ENCODE measurements at places on chromosomes 5 and 9. TPM values are rescaled to one million over a fixed set of nuclear protein-coding genes. Genes with fewer than 3 reads are reported as not detected.

GRCh38 chr9:120846251-120846889 is 3.6 kb upstream of the PSMD5 start:
- DNase-seq, result no peak

DNA sequence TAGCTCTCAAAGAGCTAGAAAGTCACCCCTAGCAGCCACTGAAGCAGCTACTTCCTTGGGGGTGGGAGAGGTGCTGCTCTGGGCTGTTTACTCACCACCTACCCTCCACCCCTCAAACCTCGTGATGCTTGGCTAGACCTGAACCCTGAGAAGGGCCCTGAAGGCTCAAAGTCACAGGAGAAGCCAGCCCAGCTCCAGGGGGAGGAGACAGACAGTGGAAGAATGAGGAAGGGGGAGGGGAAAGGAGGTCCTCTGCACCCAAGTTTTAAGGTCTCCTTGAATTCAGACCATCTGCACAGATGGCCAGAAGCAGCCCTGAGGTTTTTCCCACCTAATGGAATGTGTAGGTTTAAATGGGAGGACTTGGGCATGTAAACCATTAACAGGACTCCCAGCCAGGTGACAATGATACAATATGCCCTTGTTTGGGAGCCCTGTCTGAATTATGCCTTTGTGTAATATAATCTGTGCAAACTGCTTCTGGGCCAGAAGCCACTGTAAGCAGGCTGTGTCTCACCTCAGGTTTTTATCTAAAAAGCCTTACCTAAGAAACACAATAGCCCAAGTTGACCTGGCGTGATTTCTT is 180.5 kb downstream of the PIK3R1 start:
- DNase-seq, result no peak

DNA sequence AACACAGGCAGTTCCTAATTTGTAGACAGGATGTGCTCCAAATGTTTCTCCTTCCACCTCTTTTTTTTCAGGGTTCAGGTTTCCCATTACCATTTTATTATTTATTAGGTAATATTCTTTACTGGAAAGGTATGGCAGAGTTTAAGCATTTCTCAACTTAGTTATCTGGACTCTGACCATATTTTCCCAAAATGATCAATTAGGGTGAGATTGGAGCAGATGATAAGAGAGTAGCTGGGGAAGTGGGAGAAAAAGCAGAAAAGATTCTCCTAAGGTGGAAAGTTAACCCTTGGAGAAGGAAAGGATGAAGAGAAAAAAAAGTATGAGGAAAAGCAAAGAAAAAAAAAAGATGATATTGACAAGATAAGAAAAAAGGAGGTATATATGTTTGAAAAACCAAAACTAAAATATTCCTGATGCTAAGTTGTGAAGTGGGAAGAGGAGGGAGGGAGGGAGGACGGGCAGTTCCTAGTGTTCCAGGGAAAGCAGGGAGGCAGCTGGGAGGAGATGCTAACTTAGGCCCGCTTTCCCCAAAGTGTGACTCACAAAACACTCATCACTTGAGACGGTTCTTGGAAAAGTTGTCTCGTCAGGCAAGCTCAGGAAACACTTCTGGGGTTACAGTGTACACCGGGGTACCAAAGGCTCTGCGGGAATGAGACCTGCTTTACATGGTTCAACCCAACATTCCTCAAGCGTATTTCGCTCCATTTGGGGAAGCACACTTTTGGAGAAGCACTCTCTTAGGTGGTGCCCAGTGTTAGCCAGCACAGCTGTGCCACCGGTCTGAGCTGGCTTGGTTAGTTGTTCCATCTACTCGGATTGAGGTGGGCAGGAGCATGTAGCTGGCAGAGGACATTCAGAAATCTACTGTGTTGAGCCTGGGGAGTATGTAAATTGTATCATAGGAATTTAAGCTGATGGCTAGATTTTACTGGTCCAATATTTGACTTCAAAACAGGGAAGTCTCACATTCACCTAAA is 35.1 kb downstream of the B4GALT1 start:
- DNase-seq, result no peak

DNA sequence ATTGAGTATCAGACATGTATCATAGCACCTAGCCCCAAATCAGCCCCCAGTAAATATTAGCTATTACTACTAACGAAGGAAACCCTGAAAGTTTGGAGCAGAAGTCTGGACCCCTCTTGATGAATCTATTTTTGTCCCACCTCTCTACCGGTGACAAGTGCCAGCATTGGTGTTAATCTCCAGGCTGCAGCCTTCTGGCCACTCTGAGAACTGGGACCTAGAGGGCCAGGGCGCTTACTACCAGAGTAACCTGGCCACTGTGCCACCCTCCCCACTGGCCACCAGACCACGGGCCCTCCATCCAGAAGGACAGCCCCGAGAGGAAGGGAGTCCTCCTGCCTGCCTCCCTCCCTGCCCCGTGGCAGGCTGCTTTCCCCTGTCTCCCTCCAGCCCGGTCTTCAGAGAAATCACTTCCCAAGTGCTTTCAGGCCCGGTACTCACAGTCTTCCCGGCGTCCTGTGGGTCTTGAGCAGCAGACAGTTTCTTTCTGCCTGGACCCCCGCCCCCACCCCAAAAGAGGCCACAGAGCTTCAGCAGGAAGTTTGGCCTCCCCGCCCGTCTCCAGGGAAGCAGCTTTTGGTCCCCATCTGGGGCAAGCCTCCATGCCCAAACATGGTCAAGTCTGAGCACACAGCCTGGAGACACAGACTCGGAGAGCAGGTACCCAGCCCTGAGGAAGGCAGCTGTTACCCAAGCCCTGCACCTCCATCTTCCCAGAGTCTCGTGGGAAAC is at the start of gene KCNMB1:
Gene KCNMB1 (minus strand): TSS at position 550 of the 732 bp plus-strand sequence. CDS start 3,920 bp downstream, outside the sequence.
- no peak for DNase-seq

GRCh38 chr5:1761453-1761755 is 38.2 kb downstream of the MRPL36 start:
- no peak for DNase-seq

DNA sequence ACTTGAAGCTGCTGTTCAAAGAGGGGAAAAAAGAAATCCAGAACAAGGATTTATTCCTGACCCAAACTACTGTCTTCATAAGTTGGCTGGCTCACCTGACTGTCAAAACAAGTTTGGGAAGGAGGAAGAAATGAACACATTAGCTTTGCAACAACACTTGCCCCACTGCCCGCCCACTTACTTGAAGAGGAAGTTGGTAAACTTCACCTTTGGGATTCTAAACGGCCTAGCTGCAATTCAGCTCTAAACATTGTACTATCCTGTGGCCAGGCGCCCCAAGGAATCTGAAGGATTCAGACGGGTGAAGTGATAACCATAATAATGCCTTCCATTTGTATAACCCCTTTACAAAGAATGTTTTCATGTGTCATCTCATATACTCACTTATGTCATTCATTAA is 199.4 kb downstream of the ARRDC3 start:
- DNase-seq, result no peak

DNA sequence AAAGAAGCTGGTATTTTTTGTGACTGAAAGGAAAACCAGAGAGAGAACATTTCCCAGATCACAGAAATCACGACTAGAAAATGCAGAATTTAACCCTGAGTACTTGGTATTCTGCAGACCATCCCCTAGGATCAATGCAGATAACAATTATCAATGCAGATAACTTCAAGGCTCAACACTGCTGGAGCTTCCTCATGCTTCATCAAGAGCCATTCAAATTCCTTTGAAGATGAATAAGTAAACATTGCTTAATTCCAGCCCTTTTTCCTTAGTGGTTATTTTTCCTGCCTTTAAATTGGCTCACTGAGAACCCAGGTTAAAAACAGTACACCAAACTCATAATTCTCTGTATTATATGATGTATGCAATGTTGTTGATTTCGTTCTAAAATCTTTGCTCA is 370.1 kb upstream of the TLE4 start:
- no peak for DNase-seq

DNA sequence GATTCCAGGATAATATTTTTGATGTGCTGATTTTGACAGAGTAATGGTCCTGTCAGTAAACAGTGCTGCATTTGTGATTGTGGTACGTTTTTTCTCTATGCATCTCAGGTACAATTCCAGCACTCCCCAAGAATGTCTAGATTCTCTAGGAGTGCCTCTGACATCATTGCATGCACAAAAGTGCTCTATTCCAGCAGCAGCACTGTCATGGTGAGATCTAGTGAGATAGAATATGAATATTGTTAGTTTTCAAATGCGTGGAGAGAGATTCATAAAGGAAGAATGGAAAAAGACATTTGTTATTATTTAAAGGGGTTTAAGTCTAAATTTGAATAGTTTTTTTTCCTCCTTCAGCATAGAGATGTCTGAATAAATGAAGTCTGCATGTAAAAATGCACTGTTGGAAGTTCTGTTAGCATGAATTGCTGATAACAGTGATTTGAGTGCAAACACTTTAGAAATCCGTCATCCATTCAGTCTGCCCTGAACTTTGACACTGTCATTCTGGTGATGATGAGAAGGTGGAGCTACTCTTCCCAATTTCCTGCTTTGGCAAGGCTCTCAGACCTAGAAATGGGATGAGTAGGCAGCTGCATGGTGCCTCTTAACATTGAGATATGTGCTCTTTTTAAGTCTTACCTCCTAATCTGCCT is 84.6 kb downstream of the GAPVD1 start:
- DNase-seq, result no peak

GRCh38 chr9:7871977-7872730 is 72.6 kb upstream of the DMAC1 start:
- DNase-seq, result no peak

DNA sequence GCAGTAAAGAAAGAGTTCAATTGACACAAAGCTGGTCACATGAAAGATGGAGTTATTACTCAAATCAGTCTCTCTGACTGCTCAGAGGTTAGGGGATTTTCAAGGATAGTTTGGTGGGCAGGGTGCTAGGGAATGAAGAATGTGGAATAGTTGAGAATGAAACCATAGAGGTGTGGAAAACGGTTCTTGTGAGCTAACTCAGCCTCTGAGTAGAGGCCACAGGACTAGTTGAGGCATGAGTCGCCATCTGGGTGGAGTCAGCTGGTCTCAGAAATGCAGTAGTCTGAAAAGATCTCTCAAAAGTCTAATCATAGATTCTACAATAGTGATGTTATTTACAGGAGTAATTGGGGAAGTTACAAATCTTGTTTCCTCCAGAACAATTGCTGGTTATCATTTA is 178.9 kb upstream of the SPEF2 start:
- DNase-seq, result no peak

GRCh38 chr5:82586661-82587310 is 308.6 kb upstream of the RPS23 start:
- DNase-seq, result no peak

DNA sequence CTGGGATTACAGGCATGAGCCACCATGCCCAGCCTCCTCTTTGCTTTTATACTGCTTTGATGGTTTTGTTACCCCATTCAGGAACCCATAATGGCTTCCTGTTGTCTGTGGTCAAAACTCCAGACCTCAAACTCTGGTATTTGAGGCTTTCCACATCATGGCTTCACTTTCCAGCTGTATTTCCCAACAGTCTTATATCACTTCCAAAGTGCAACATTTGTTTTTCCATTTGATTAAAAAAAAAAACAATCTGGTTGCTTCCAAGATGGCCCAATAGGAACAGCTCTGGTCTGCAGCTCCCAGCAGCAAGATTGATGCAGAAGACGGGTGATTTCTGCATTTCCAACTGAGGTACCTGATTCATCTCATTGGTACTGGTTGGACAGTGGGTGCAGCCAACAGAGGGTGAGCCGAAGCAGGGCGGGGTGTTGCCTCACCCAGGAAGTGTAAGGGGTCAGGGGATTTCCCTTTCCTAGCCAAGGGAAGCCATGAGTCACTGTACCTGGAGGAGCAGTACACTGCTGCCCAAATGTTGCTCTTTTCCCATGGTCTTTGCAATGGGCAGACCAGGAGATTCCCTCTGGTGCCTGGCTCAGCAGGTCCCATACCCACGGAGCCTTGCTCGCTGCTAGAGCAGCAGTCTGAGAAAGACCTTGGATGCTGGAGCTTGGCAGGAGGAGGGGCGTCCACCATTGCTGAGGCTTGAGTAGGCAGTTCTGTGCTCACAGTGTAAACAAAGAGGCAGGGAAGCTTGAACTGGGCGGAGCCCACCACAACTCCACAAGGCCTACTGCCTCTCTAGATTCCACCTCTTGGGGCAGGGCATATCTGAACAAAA is 458.4 kb downstream of the KDM4C start:
- DNase-seq, result no peak

- DNase-seq, result no peak
These were observed 6.1 kb downstream of the SAPCD2 start for GRCh38 chr9:137064027-137064879.

DNA sequence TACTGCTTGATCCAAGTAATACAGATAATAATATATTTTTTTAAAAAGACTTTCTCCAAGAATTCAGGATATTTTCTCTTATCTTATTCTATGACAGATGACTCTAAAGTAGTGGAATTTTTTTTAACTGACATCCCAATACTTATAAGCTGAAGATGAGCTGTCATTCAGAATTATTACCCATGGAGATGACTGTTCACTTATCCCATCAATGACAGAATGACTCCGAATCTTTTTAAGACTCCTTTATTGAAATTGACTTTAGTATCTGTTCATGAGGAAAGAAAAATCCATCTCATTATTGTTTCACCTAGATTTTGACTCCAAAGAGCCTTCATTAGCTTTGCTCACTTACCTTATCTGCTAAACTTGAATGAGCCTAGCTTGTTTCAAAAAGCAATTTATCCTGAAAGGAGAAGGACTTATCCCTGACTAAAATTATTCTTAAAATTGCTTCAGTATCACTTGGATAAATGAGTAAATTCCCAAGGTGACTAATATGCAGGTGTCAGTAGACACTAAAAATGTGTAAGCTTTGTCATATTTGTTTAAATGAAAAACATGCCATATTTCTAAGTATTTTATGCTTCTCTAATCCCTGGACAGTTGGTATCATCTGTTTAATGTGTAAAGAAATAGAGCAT is 146.9 kb downstream of the PLCXD3 start:
- DNase-seq, result no peak

GRCh38 chr5:107593009-107593408 is 77.7 kb downstream of the EFNA5 start:
- DNase-seq, result no peak

DNA sequence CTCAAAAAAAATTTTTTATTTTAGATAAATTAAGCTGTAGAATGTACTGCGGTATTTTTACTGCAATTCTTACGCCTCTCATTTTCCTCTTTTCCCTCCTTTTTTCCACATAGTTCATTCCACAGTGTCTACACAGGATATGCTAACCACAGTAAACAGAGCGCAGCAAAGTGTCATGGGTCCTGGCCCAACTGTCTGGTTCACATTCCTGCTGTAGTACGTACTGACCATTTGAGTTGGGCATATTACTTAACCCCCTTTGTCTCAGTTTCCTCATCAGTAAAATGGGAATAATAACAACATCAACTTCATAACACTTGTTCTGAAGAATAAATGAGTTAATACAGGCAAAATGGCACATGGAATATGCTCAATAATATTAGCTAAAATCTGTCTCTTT is 41.6 kb downstream of the SLC44A1 start:
- DNase-seq, result no peak

Gene POMT1
- total RNA-seq, result 36.9 TPM

Gene POLE3
- 59.0 TPM for total RNA-seq

Gene CCNI2
- total RNA-seq, result 0.27 TPM

Gene PCDH1
- total RNA-seq, result 0.27 TPM

Gene CHSY3
- total RNA-seq, result 0.27 TPM

Gene BTNL9
- under 0.01 TPM for total RNA-seq

Gene GFI1B
- total RNA-seq, result 72.4 TPM

Gene PCDH12
- total RNA-seq, result 0.54 TPM

Gene GPRIN1
- under 0.01 TPM for total RNA-seq

Gene ARHGEF37
- total RNA-seq, result 0.27 TPM

Gene SLCO6A1
- not detected for total RNA-seq

Gene OBP2B
- total RNA-seq, result not detected

Gene CTNND2
- total RNA-seq, result not detected

Gene KCNV2
- under 0.01 TPM for total RNA-seq
